ENCODE measurements at places on chromosomes 11 and 22.

DNA sequence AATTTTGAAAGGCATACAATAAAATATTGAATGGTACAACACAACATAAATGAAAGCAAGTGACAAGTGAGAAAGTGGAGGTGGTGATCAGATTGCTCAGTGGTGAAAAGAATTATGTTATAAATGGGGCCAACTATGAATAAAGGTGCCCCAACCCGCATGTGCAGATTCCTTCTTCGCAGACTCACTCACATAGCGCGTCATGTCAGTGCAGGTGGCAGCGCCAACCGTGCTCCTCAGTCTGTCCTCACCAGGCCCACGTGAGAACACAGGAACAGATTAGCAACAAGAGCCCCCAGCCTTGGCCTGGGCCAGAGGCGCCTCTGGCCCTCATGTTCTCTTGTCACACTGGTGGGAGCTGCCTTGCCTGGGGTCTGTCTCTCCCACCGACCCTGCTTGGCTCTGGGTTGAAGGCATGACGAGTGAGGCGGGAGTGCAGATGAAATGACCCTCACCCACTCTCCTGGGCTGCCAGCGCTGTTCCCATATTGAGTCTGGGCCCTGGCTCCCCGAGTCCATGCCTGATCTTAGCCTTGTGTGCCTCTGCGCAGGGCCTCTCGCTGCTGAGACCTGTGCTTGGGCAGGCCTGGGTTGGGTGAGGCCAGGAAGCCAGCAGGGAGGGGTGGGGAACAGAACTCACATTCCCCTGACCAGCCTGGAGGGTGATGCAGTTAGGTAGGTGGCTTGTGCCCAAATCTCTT lies 6.4 kb downstream of the ATG16L2 start:
- no peak for DNase-seq

GRCh38 chr11:110425751-110426545 lies 3.8 kb upstream of the FDX1 start:
- no peak for DNase-seq

- no peak for DNase-seq
These were observed 7.2 kb upstream of the TMEM135 start for GRCh38 chr11:87030458-87031054.

GRCh38 chr22:22702237-22703202 lies 58.1 kb downstream of the GGTLC2 start:
- DNase-seq = no peak

- DNase-seq = no peak
These were observed 71.6 kb downstream of the MYEOV start for GRCh38 chr11:69365558-69365957.

- no peak for DNase-seq
These were observed 63.8 kb downstream of the SHISAL1 start for GRCh38 chr22:44248926-44249325.

DNA sequence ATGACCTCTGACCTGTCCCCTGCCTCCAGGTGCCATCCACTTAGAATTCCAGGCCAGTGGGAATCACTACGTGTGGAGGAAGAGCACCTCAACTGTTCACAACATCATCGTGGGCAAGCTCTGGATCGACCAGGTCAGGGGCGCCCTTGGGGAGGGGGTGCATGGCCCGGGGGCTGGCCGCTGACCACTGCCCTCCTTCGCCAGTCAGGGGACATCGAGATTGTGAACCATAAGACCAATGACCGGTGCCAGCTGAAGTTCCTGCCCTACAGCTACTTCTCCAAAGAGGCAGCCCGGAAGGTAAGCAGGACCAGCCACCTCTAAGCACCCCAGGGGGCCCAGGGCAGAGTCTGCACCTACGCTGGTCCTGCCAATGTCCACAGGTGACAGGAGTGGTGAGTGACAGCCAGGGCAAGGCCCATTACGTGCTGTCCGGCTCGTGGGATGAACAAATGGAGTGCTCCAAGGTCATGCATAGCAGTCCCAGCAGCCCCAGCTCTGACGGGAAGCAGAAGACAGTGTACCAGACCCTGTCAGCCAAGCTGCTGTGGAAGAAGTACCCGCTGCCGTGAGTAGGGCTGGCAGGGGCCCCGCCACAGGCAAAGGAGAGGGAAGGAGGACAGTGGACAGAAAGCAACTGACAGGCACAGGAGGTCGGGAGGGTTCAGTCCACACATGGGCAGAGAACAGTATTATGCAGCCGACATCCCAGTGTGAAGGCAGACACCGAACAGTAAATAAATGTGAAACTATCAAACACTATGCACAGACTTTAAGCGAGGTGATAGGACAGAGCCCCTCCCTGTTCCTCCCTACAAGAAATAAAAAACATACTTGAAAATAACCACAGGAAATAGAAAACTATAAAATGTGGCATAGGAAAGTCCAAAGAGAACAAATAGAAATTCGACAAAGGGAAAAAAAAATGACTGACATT lies 74.9 kb downstream of the MORC2 start:
- DNase-seq = no peak

DNA sequence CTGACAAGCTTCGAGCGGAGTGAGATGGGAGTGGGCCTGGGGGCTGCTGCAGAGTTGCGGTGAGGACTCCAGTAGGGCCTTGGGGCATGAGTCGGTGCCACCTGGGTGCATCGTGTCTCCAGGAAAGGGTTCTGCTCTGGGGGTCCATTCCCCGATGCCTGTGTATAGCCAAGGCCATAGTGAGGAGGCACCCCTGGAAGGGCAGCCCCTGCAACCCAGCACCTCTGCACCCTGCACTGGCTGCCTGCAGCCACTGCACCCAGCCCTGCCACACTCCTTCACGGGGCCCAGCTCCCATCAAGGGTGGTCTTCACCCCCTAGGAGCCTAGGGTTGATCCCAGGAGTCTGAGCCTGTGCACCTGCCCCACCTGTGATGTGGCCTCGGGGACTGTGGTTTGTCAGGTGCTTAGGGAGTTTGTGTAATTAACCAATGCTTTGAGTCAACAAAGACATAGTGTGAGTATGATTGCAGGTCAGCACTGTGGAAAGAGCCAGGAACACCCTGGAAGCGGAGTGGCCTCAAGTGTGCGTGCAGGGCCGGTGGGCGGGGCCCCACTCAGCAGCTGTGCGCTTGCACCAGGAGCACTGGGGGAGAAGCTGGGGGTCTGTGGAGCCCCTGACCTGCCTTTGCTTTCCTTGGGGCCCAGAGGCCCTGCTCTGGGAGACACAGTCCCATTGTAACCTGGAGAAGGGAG lies 1299.3 kb downstream of the BRD1 start:
- no peak for DNase-seq
